ENCODE measurements at places on chromosomes 12 and 14. TPM values are rescaled to one million over a fixed set of nuclear protein-coding genes. Genes with fewer than 3 reads are reported as not detected.

The NPFF gene
- total RNA-seq = not detected

The C12orf76 gene
- 20.3 TPM for total RNA-seq

The HRK gene
- not detected for total RNA-seq

The GZMB gene
- not detected for total RNA-seq

The DENND5B gene
- 5.2 TPM for total RNA-seq

The KCNK10 gene
- total RNA-seq = not detected

The SDS gene
- total RNA-seq = not detected

The GNB3 gene
- total RNA-seq = 0.44 TPM

The REC8 gene
- total RNA-seq = 2.3 TPM

The TPPP2 gene
- total RNA-seq = not detected

The C12orf75 gene
- 13.9 TPM for total RNA-seq

The AHNAK2 gene
- total RNA-seq = 35.3 TPM

The CAPZA3 gene
- total RNA-seq = not detected

The KRT71 gene
- total RNA-seq = not detected

The NR1H4 gene
- not detected for total RNA-seq

The ZDHHC22 gene
- under 0.01 TPM for total RNA-seq

The OTOGL gene
- total RNA-seq = 0.16 TPM

The CMKLR1 gene
- total RNA-seq = not detected

The KRT79 gene
- not detected for total RNA-seq

The TFCP2 gene
- total RNA-seq = 5.3 TPM

The HCAR2 gene
- not detected for total RNA-seq

The ABCD4 gene
- 43.2 TPM for total RNA-seq

The DEPDC4 gene
- 0.32 TPM for total RNA-seq

The NABP2 gene
- 27.2 TPM for total RNA-seq

Data from bladder microvascular endothelial cell (primary cell).